AG08396 (cell line): ENCODE measurements at places on chromosomes 7 and 10.

DNA sequence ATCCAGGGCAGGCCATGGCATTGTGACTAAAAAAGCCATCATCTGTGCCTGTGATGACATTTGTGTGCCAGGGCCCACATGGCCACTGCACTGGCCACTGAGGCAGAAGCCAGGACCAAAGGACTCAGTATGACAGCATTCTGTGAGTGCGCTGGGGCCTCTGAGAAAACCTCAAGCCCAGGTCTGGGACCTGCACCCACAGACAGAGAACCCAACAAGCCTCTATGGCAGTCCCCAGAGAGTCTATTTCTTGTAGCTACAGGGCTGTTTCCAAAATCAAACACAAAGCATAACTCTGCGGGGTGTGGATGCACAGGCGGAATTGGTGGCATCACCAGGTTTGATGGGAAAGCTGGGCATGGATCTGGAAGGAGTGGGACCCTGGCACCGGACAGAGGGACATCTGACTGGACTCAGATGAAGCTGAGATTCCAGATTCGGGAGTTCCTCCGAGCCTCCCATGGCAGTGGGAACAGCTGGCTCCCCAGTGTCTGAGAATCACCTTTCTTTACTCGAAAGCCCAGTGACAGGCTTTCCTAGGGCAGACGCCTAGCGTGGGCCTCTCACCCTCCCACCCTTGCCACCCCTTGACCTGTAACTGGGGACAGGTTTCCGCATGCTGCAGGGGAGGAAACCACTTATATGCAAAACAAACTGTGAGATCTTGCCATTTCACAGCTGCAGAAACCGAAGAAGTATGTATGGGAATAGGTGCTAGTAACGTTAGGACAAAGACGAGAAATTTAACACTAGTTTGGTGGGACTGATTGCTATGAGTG is 70.6 kb upstream of the RHEB start:
- no peak for DNase-seq

- DNase-seq, result peak; percentile 50
These were observed 26.0 kb downstream of the LEP start for GRCh38 chr7:128266883-128267594.

GRCh38 chr7:88224601-88225275 is 4.9 kb upstream of the SRI start:
- DNase-seq, result peak; percentile 20

GRCh38 chr7:128427289-128427891 is 17.6 kb upstream of the IMPDH1 start:
- peak; percentile 48 for DNase-seq

DNA sequence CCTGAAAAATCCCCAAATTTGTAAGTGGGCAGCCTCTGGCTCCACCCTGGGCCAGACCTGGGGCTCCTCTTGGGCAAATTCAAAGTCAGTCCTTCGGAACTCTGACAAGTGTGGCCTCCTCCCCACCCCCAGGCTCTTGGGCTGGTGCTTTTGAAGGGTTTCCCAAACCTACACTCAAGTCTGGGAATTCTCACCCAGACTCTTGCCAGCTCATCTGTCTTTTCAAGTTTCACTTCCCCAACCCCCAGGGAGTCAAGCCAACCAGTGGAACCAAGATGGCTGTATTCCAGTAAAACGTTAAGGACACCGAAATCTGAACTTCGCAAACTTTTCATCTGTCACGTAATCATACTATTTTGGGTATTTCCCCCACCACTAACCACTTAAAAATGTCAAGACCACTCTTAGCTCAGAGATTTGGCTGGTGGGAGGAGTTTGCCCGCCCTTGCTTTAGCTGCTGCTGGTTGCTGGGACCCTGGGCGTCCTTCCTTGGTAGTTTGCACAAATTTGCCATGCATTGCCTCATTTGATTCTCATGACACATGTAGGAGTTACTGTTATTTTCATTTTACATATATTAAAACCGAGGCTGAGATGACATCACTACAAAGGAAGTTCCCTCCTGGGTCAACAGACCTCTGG is 1.7 kb upstream of the MYO1G start:
- DNase-seq, result no peak

DNA sequence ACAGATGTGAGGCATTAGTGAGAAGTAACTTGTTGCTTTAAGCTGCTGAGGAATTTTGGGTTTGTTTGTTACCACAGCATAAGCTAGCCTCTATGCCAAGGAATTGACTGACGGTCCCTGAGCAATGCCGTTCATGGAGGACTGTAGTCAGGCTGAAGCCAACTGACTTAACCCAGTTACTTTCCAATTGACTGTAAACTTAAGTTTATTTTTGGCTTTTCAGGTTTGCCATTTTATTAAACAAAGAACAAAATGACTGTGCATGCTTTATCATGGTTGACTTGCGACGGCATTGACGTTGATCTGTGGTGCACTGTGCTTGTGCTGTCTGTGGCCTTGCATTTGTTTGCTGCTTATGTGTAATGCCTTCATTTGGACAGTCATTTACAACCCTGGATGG is 53.5 kb downstream of the DNAJB9 start:
- no peak for DNase-seq

- no peak for DNase-seq
These were observed 38.2 kb upstream of the PFKFB3 start for GRCh38 chr10:6164271-6165095.

- DNase-seq, result no peak
These were observed 19.2 kb upstream of the GRID1 start for GRCh38 chr10:86385806-86386205.

DNA sequence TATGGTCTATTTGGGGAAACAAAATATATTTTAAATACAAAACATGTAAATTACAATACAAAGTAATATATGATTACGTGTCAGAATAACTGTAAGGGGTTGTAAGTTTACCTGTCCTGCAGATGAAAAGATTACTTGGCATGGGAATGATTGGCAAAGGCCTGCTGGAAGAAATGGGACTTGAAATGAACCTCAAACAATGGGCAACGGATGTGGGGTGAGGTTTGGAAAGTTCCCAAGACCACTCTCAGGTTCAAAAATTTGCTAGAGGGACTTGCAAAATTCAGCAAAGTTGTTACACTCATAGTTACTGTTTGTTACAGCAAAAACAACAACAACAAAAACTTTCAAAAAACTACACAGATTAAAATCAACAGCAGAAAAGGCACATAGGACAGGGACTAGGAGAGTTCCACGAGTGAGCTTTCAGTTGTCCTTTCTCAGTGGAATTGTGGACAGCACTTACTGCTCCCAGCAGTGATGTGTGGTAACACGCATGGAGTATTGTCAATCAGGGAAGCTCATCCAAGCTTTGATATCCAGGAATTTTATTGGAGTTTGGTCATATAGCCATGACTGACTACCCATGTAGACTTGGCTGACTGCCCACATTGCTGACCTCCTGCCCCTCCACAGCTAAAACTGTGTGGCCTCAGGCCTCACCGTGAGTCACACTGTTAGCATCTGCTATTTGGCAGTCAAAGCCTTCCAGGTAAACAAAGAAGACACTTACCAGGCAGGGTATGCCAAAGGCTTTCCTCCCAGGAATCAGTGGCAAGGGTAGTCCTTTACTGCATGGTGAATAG is 43.8 kb downstream of the EXOC6 start:
- DNase-seq, result peak; percentile 64

DNA sequence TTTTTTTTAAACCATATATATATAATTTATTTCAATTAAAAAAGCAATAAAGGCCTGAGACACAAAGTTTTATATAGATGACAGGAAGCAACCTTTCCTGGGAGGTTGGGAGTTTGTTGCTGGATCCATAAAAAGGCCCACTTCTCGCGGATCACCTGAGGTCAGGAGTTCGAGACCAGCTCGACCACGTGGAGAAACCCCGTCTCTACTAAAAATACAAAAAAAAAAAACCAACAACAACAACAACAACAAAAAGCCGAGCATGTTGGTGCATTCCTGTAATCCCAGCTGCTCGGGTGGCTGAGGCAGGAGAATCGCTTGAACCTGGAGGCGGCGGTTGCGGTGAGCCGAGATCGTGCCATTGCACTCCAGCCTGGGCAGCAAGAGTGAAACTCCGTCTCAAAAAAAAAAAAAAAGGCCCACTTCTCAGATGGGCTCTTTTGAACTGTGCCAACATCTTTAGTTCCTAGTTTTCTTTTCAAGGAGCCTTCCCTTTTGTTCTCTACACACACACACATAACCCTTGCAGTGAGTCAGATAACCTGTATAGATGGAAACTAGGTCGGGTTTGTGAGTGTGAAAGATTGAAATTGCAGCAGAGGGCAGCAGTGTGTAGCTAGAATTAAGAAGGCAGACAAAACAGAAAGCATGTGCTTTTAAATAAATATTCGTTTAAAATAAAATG is 1.2 kb upstream of the SMNDC1 start:
- peak; percentile 60 for DNase-seq

GRCh38 chr10:110644598-110645462 is 694 bp downstream of the RBM20 start:
- DNase-seq, result no peak

DNA sequence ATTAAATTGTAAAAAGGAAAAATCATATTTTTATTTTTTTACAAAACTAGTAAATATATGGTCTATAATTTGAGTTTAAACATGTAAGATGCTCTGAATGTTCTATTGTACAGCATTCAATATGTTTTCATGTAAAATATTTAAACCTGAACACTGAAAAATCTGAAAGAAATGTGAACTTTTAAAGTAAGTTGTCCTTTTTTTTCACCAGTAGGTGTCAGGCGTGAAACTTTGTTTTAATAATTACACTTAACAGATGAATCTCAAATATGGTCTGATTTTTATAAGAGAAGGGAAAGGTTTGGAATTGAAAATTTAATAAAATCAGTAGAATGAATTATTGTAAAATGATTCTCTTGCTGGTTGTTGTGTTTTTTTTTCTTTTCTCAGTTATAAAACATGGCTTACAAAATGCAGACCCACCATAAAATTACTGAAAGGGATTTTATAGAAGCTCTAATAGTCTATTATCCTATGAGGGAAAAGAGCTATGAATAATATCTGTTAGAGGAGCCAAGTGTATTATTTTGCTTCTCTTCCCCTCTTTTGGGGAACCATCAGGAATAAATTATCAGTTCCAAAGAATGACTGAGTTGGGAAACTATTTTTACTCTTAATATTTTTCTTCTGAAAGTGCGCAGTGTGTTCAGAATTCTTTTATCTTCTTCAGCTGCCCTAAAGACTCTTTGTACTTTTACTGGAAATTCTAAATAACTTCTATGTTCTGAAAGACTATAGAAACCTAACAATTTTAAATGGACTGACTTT is 217.7 kb upstream of the FZD1 start:
- no peak for DNase-seq

DNA sequence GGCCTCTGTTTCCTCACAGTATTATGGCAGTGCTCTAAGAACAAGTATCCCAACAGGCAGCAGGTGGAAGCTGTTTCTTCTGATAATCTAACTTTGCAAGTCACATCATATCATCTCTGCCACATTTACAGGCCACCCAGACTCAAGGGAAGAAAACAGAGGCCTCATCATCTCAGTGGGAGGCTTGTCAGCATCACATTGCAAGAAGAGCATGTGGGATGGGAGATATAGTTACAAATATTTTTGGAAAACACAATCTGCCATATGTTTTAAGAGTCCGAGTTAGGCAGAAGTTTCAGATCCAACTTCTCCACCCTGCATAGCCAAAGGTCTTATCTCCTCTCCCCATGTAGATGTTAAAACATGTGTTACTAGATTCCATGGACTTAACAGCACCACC is 130.4 kb upstream of the PDE1C start:
- no peak for DNase-seq

GRCh38 chr10:6657669-6658068 is 77.6 kb upstream of the PRKCQ start:
- DNase-seq, result no peak

DNA sequence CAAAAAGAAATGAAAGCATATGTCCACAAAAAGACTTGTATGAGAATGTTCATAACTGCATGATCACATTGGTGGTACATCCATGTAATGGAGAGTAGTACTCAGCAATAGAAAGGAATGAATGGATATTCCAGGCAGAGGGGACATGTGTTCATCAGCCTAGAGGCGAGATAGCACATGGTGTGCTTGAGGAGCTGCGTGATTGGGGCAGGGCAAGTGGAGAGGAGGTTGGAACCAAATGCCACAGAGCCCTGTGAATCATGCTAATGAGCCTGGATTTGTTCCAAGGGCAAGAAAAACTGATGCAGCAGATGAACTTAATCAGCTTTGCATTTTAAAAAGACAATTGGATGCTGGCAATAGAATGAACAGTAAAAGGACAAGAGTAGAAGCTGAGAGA is 73.3 kb downstream of the C10orf90 start:
- no peak for DNase-seq

GRCh38 chr10:19209319-19209718 is 160.7 kb downstream of the MALRD1 start:
- no peak for DNase-seq

- DNase-seq, result no peak
These were observed 889.3 kb upstream of the CELF2 start for GRCh38 chr10:10128387-10128786.

GRCh38 chr7:157402911-157403534 is 66.2 kb downstream of the DNAJB6 start:
- no peak for DNase-seq

DNA sequence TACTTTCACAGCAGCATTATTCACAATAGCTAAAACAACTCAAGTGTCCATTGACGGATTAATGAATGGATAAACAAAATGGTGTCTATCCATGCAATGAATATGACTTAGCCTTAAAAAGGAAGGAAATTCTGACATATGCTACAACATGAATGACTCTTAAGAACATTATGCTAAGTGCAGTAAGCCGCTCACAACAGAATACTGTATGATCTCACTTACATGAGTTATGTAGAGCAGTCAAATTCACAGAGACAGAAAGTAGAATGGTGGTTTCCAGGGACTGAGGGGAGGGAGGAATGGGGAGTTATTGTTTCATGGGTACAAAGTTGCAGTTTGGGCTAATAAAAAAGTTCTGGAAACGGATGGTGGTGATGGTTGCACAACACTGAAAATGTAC is 282.0 kb downstream of the GRID1 start:
- no peak for DNase-seq

DNA sequence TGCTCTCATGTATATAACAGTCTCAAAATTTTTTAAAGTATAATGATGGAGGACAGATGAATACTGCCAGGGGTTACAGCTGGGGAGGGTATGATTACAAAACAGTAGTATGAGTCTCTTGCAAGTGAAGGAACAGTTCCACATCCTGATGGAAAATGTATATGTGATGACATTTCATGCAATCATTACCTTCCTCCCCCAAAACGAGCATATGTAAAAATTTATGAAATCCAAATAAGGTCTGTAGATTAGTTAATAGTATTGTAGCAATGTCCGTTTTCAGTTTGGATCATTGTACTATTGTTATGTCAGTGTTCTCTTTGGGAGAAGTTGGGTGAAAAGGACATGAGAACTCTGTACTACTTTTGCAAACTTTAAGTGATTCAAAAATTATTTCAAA is 38.0 kb downstream of the DRGX start:
- DNase-seq, result no peak

- DNase-seq, result no peak
These were observed 23.0 kb downstream of the PHYH start for GRCh38 chr10:13276749-13277365.
